ENCODE measurements at places on chromosomes 13 and 19.
A peak's percentile ranks its signal among the peaks of the same experiment; 100 is the strongest.

DNA sequence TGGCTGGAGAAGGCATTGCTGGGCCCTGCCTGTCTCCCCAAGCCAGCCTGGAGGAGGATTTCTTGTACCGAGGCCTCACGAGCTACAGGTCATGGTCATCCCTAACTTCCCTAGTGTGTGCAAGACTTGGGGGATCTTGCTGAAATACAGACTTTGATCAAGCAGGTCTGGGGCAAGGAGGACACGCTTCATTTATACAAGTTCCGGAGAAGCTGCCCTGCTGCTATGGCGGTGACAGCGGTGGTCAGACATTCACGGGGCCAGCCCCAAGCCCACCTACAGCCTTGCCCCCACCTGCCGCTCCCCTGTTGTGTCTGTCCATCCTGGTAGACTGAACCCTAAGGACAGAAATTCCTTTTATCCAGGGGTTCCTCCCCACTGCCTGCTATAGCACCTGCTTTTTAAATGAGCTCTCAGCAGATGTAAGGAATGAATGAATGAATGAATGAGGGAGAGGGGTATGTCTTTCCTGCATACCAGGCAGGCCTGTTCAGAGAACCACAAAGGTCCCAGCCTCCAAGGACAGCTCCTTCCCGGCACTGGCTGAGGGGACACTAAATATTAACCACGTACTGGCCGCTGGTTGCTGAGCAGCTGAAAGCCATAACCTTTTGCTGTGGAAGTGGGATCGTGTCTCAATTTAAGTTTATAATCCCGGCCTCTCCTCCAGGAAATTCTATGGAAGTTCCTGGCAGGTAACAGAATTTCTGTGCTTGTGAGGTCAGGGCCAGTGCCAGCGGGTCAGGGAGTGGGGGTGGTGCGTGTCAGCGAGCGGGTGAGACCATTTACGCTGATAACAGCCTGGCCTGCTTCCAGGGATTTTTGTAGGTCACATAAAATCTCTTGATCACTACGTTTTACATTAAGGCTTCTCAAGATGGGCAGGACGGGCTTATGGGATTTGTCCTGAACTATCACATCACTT is 27.1 kb downstream of the TSSK6 start:
- DNase-seq = no peak

DNA sequence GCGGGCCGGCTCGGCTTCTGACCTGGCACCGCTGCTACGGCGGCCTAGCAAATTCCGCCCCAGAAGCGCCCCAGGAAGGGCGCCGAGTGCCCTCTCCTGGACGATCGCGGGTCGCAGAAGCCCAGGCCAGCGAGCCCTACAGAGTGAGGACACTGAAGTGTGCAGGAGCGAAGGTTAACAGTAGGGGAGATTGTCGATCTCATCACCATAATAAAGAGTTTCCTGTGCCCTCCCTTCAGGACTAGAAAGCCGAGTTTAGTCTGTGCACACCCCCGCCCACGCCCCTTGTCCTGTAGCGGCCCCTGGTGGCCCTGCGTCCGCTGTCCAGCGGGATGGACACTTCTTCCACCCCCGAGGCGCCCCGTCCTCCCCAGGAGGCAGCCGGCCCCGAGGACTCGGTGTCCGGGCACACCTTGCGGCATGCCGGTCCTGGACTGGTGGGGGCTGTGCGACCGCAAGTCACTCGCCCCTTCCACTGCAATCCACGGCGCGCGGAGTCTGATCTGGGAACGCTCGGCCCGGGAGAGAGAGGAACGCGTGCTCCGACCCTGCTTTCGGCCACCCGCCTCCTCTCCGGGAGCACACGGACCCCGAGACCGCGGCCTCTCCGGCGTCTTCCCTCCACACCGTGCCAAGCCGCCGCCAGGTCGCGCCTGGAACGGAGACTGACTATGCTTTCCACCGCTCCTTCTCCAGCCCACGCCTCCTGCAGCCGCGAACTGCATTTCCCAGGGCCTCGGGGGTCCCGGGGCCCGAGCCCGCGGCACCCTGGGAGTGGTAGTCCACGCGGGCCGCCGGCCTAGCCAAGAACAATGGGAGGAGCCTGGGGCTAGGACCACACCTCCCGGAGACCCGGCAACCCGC is 770 bp upstream of the KMT2B start:
- DNase-seq = peak; percentile 95

GRCh38 chr13:34507630-34508029 is 434.4 kb upstream of the NBEA start:
- no peak for DNase-seq

DNA sequence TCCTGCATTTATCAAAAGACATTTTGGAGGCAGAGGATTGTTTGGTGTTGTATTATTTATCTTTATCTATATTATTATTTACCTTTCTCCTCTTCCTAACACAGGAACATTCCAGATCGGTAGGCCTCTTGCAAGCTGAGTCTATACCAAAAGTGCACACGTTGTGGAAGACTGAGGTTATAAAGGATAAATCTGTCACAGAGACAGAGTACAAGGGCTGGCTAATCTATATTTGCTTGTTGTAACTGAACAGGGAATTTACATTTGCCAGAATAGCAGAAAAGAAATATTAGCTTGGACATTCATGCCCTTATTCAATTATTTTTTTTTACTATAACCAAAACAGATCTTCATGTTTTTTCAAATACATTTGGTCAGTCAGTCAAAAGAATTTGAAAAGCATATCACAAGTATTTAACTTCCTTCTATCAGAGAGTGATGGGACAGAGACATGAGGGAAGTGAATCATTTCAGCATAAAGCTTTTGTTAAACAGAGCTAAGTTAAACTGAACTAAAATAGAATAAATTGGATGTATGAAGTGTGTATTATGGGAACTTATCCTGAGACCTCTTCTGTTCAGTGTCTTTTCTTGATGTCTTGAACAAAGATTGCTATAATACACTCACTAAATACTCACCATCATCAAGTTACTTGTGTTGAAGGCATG is 352.5 kb downstream of the DNAJC15 start:
- no peak for DNase-seq

DNA sequence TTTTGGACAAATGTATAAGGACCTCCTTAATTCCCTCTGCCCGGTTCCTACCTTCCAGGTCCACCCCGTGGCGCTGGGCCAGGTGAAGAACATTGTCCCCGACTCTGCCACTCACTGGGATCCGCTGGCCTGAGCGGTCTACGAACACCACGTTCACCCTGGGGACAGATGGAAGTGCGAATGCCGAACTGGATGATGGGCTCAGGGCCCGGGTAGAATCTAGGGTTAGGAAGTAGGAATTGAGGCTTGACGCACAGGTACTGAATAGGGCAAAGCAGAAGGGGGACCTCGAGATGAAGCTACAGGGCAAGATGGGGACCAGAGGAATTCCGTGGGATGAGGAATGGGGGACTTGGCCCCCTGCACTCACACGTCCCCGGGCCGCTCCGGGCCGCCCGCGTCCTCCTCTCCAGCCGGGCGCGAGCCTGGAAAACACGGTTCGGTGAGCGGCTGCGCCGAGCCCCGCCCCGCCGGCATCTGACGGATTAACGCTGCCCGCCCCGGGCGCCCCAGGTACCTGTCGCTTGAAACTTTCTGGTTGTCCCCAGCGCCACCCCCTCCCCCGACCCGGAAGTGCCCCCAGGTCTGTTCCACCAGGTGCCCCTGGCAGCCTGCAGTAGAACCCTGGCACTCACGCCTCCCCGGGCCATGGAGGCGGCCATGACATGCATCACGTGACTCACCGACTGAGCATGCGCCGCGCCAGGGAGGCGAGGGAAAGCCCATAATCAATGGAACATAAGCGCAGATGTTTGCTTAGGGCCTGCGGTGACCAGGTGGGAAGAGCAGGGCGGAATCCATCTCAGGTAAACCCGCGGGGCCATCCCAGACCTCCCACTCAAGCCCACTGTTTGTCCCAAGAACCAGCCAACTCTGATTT is at the start of gene FDX2:
TSS of gene FDX2 (minus strand) at position 681 of the 880 bp plus-strand sequence. CDS start at position 662, 19 bp downstream.
- DNase-seq = peak; percentile 95

DNA sequence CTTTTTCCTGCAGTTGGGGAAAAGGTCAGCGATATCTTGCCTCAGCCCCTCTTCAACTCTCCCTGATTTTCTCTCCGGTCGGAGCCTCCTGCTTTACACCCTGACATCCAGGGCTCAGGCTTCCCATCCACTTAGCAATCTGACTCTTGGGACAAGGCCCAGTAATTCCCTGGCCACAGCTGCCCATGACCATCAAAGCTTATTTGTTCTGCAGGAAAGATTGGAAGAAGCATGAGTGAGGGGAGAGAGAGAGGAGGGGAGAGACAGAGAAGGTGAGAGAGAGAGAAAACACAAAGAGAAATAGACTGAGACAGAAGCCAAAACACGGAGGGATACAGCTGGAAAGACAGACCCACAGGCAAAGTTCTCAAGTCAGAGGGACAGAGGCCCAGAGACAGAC is 13.7 kb downstream of the SYT3 start:
- no peak for DNase-seq

DNA sequence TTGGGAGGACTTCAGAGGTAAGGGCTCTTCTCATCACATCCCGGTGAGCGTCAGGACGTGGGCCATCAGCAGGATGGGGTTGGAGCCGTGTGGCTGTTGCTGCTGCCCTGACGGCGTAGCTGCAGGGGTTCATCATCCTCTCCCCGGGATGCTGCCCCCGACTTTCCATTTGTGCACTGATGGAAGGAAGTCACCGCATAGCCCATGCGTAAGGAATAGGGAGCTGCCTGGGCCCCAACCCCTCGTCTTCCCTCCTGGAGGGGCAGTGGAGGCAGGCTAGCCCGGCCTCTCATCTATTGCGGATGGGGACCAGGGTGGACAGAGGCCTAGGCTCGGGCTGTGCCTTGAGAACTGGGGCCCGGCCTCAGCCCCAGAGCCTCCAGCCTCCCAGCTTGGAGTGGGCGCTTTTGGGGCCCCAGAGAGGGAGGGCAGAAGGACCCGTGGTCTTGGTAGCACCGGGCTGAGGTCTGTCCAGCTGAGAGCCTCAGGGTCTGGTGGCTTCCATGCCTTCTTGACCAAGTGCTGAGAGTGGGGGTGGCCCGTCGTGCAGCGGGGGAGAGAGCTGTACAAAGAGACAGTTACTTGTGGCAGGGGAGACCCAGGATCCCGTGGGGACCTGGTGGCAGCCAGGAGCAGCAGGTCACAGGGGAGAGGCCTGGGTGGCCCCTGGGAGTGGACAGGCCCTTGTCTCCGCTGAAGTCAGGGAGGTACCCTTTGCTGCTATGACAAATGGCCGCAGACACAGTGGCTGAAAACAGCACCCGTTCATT is 44.0 kb downstream of the KDM4B start:
- no peak for DNase-seq

DNA sequence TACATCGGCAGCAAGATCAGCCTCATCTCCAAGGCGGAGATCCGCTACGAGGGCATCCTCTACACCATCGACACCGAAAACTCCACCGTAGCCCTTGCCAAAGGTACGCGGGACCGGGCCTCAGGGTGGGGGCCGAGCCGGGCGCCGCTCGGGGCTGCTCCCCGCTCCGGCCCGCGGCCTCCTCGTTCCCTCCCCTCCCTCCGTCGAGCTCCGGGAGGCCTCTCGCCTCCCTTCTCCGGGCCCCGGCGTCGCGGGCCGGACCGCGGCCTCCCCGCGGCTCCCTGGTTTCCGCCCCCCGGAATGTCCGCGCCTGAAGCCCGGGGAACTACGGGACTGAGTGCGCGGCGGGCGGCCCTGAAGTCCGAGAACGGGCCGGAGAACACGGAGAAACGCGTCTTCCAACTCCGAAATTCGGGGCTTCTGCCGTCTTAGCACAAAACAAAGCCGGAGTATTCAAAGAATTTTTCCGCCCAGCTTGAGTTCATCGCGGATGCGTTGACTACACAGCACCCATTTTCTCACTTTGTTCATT is 423 bp downstream of the LSM14A start:
- DNase-seq = peak; percentile 38

GRCh38 chr13:111184458-111185401 is 69.6 kb downstream of the ARHGEF7 start:
- DNase-seq = peak; percentile 40

GRCh38 chr19:49056101-49056901 is 1.2 kb downstream of the CGB7 start:
- DNase-seq = peak; percentile 61

GRCh38 chr19:7862413-7862951 is 11.7 kb downstream of the PRR36 start:
- DNase-seq = peak; percentile 67

GRCh38 chr19:52542984-52543664 is 15.7 kb downstream of the ZNF808 start:
- DNase-seq = peak; percentile 5

DNA sequence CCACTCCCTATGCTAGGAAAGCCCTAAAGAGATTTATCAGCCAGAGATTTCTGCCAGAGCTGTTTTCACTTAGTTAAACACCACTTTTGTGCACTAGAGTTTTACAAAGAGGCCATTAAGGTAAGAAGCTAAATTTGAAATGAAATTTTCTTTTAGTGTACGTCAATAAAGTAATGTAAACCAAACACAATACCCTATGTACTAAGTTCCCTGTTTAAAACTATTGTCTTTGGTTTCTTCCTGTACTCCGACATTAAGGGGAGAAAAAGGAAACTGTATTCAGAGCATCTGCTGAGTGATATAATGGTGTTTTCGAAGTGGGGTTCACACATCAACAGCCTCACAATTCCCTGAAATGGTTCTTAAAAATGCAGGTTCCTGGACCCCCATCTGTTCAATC is 40.7 kb upstream of the STARD13 start:
- DNase-seq = no peak

GRCh38 chr13:52896827-52897659 is 48.6 kb upstream of the PCDH8 start:
- DNase-seq = no peak

- no peak for DNase-seq
Measured at GRCh38 chr19:46898731-46899130, 37.9 kb downstream of the ARHGAP35 start.

DNA sequence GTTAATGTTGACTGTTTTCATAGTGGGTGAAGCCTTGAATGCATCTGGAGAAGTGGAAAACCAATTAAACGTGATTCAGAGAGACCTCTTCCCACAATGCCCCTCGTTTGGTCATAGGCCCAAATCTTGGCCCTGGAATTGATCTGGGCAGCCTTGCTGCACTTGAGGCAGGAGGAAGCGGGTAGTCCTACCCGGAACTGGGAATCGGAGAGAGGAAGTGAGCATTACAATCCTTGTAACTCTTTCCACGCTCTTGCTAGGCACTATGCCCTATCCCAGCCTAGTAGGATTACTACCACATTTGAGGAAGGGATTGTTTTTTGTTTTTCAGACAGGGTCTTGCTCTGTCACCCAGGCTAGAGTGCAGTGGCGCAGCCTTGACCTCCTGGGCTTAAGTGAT is 3.6 kb downstream of the KCNK6 start:
- no peak for DNase-seq

DNA sequence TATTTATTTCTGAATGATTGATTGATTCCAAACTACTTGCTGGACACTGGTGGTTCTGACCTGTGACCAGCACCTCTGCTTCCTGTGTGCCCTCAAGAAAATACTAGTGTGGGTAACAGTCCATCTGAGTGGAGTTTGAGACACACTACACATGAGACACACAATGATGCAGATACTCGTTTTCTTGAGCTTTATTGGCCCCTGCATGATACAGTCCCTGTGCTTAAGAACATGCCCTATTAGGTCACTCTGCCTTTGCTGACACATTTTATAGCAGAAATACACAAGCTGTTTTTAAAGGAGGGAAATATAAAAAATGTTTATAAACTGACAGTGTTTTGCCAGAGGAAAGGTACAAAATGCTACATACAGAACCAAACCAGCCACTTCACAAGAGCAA is 126.9 kb downstream of the STK24 start:
- no peak for DNase-seq
